Testis (tissue), 5 donors: ENCODE measurements at places on chromosomes 5 and 9.
A peak's percentile ranks its signal among the peaks of the same experiment; 100 is the strongest.

DNA sequence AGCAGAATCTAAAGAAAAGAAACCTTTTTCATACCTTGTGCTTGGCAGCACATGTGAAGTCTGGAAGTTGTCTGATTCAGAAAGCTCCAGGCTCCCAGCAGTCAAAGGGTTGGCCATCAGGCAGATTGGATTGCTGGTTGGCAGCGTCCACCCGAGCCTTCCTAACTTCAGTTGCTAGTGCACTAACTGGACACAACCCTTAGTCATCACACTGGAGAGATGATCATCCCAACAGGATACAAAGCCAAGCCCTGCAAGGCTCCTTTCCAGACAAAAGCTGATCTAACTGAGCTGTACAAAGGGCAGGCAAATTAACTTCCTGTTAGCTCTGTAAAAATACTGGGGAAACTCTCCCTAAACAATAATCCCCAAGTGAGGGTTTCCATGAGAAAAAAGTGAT is 185.6 kb downstream of the SNX18 start:
- no peak for DNase-seq

GRCh38 chr9:31335529-31336234 is 1048.8 kb upstream of the ACO1 start:
- DNase-seq = no peak

GRCh38 chr5:81554647-81555046 is 160.7 kb upstream of the ACOT12 start:
- DNase-seq = no peak

DNA sequence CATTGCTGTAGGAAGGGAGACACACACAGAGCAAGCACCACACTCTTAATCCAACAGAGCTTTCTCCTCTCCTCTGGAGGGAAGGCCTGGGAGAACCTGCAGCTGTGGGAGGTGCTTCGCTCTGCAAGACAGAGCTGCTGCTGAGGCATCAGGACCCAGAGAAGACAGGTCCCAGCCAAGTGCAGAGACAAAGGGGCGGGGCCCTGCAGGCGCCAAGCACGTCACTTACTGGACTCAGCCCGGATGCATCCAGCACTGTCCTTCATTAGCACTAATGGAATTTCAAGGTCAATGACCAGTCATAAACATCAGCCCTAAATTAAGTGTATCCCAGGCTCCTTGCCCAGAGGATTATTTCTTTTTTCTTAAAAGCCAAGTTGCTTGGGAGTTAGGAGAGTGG is 337.1 kb upstream of the PANK3 start:
- peak; percentile 75 for DNase-seq

DNA sequence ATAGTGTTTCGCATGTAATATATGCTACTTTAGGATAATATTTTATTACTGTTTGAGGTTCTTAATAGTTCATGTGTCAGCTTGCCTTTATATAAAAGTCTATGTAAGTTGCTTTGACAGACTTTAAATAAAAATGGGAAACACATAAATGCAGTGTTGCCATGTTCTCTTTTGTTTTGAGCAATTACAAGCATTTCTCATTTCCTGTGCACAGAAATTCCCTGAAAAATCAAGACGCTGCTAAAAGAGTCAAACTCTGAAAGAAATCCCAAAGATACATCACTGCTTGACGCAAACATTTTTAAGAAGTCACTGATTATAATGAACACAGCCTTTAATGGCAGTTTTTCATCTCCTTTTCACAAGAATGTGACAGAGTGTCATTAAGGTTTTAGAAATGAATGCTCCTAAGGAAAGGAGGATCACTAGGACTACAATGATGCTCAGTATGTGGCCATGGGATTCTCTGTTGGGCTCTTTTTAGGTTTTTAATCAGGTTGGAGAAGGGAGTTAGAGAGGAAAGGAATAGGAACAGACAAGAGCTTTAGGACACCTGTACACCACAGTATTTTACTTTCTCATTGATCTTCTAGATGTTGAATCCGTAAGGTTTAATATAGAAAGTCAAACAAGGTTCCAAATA is 29.4 kb downstream of the ZCCHC7 start:
- no peak for DNase-seq

DNA sequence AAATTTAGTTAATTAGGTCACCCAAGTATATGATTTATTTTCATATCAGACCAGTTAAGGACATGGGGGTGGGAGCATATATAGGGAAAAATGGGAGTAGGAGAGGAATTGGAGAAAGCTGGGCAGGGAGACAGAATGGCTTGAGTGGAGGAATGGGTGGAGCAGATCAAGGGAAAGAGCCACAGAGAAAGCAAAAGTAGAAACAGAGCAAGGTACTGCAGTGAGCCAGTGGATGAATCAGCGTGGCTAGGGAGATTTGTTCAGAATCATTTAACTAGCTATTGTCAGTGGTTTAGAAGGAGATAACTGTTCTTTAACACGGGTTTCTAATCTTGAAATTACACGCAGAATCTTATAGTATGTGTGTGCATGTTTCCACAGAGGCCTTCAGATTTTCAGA is 37.4 kb downstream of the SNX24 start:
- no peak for DNase-seq

- DNase-seq = no peak
These were observed 16.0 kb downstream of the SLC36A1 start for GRCh38 chr5:151463137-151464029.

GRCh38 chr5:174919351-174919750 is 195.0 kb downstream of the MSX2 start:
- DNase-seq = no peak

DNA sequence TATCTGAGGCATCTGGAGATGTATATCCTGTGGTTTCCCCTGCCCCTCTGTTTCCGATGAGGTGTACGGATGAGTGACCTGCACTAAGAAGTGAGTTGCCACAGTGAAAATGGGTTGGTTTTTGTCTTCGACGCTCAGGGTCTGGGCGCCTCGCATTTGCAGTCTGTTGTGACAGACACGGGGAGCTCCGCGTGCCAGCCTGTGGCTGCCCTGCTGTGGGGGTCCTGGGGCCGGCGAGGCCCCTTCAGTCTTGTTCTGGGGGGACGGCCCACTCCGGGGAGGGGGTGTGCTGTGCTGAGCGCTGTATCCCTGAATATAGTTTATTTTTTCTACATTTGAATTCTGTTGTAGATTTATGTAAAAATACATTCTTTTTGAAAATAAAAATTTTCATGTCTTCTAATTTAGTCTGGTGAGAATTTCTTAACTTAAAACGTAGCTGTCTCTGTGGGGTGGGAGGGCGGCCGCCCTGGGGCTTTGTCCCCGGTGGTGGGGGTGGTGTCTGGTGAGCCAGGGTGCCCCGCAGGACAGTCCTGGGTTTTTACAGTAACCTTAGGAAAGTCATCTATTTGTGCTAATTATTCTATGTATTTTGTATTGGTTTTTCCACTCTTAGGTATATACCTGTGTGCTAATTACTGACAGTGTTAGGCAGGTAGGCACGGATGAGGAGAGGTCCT is 4.7 kb downstream of the RNU6ATAC start:
- no peak for DNase-seq

DNA sequence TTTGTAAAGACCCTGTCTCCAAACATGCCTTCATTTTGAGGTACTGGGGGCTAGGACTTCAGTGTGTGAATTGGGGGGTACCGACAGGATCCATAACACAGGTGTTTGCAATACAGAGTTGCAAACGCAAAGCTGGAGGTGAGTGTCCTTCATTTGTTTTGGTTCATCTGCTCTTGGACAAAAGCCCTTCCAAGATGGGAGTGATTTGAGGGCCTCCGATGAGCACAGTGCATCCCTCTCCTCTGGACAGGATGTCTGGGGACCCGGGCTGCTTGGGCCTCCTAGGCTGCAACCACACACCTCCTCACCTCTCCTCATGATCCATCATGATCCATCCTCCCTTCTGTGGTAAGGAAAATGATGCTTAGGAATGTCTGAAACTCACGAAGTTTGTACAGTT is 23.8 kb downstream of the FGD3 start:
- no peak for DNase-seq

- peak; percentile 38 for DNase-seq
These were observed 244.3 kb upstream of the WWC1 start for GRCh38 chr5:168047043-168047668.

GRCh38 chr9:81423589-81424326 is 265.6 kb downstream of the TLE1 start:
- DNase-seq = no peak

GRCh38 chr5:155050384-155051019 is 36.9 kb downstream of the KIF4B start:
- no peak for DNase-seq

DNA sequence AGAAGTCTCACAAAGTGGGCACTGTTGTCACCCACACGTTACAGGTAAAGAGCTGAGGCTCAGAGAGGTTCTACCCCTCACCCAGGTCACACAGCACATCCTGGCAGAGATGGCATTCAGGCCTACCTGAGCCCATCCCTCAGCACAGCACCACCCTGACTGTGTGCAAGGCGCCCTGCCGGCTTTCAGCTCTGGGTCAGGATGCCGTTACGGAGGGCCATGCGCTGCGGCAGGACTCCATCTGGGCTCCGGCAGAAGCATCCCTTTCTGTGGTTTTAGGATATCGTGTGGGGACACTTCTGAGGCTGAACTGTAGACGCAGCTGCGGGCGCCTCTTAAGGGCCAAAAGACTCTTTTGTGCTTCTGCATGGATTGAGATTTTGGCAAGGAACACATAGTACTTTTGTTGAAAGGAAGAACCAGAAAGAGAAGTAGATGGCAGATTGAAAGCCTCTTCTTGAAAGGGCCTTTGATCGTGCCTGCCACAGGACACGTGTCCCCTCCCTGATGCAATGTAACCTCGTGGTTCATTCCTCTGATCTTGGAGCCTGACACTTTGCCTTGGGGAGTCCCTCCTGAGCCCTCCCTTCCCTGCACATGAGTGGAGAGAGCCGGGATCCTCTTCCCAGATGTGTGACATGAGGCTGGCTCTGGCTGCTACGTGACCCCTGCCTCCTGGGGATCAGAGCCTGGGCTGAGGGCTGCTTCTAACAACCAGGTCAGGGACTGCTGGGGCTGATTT is 31.3 kb downstream of the USP20 start:
- DNase-seq = no peak

DNA sequence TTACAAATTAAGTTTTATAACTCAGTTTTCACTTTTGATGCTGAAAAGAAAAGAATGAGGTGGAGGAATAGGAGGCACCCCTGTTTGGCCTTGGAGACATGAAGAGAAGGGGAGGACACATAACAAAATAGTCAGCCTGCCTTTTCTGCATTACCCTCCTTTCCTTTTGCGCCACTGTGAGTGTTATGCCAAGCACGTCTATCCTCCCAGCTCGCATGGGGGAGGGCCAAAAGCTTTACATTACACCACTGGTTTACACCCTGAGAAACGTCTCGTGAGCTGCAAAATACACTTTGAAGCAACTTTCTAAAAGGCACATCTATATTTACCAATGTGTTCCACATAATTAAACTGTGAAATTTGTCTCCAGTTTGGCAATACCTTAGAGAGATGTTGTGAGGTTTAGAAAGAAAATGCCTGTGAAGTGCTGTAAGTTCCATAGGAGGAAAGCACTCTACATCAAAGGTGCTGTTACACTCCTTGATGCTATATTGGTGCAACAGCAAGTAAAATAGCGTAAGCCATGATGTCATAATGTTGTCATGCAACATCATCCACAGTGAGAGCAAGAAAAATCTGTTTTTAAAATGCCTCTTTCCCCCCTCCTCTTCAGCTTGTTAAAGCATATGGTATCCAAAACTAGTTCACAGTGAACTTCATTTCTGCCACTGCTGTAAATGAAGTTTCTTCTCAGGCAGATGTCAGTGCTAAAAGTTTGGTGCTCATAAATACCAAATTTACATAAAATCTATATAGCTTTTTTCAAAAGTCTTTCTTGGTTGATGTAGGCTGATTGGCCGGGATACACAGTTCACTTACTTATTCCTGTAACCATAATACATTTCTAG is 50.3 kb downstream of the CETN3 start:
- DNase-seq = peak; percentile 18

- DNase-seq = no peak
These were observed 76.6 kb upstream of the ITGA1 start for GRCh38 chr5:52710972-52711596.
